ENCODE measurements at places on chromosomes 7 and 10.

GRCh38 chr10:74645692-74646091, 180.7 kb upstream of the KAT6B start:
- no peak for DNase-seq

- DNase-seq = no peak
Observed at GRCh38 chr10:99809931-99810615, 27.6 kb downstream of the ABCC2 start.

DNA sequence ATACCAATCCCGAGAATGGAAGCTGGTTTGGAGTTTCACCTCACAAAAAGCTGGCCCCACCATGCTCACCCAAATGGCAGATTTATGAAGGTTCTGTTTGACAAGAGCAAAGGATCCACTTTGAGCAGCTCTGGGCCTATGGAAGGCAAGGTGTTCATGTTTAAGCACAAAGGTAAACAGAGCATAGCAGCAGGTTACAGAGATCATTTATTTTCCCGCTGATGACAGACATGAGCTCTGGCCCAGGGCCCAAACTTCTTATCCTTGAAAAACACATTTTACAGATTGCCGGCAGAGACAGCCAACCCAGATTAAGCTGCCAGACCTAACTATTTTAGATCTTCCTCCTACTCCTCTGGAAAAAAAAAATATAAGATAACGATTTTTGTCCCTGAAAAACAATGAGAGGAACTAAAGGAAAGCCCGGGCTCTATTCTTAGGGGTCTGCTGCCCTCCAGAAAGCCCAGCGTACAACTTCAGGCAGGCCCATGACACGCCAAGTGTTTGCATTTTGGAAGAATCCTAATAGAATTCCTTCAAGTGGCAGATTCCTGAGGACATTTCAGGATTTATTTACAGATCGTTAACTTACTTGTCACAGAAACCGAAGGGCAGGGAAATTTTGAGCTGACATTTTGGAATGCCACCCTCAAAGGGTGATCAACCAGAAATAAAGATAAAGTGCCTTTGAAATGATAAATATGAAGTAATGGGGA, 40.0 kb downstream of the SYPL1 start:
- peak; percentile 84 for DNase-seq

DNA sequence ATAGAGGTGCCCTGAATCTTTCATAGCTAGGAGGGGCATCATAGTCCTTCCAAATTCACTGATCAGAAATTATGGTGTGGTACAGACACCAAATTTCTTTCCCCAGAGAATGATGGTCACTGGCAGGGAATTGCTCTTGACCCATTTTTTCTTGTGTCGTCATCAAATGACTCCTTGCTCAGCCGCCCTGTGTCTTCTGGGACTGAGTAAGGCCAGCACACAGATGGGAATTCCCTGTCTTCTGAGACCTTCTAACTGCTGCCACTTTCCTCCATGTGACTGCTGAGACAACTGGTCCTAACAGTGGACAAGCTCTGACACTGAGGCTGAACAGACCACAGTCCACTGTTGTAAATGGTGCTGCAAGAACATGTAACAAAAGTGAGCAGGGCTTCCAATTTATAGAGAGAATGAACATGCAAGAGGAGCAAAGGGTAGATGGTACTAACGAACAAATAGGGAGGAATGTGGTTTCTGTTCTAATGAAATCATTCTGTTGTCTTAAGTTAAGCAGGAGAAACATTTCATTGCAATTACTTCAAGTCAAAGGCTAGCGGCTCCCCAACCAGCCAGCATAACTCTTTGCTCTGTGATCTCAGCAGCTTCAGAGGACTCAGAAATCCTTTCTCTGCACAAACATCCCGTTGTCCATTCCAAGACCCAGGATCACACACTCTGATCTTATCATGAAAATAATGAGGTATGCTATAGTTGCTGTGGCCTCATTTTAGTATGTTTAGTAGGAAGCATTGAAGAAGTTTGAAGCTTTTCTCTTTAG, 235.9 kb upstream of the PRSS1 start:
- no peak for DNase-seq

DNA sequence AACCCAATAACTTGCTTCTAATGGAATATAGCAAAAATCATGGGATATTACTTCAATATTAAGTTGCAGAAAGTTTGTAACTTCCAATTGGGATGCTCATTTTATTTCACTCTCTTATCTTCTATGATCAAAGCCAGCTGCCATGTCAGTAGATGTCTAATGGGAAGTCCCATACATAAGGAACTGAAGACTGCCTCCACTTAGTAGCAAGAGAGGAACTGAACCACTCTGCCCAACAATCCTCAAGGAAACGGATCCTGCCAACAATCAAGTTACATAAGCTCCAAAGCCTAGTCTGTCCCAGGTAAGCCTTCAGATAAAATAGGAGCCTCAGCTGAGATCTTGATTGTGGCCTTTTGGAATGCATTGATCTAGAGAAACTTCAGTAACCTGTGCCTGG, 431.5 kb upstream of the PCDH15 start:
- no peak for DNase-seq

Data from Caco-2 (cell line).